ENCODE measurements at places on chromosomes 16 and 17.

GRCh38 chr16:886084-886543 is 84.7 kb downstream of the LMF1 start:
- no peak for DNase-seq

GRCh38 chr17:19269106-19269505 is 31.9 kb downstream of the EPN2 start:
- DNase-seq, result no peak

DNA sequence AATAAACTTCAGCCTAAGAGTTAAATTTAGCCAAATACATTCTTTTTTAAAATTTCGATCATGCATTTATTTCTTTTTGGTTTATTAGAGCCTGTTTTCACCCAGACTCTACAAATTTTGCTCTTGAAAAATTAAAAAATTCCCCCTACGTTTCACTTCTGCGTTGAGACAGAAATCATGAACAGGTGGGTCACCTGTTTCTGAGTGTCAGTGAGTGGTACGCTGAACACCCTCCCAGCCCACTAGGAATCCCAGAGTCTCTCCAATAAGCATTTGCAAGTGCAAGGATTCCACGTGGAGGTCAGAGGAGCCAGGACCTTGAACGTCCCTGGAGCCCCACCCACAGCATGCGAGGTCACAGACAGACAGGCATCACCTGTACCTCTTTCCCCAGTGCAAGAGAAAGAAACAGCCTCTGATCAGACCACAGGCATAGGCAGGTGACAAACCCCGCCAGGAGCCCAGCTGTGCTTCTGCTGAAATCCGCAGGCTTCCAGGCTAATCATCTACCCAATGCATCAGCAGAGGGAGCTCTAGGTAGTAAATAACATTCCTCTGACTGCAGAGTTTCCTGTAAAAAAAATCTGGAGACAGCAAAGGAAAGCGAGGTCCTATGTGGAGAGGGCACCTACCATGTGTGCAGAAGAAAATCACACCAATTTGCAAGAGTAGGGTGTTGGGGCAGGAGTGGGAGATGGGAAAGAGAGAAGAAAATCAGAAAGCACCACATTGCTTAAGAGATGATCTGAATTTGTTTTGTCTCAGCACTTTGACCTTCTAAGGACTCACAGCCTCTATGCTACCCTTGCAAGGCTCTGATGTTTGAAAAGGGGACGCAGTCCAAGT is 5.9 kb upstream of the XYLT1 start:
- DNase-seq, result peak; percentile 66

GRCh38 chr16:84029297-84030047 is 13.1 kb downstream of the SLC38A8 start:
- no peak for DNase-seq

DNA sequence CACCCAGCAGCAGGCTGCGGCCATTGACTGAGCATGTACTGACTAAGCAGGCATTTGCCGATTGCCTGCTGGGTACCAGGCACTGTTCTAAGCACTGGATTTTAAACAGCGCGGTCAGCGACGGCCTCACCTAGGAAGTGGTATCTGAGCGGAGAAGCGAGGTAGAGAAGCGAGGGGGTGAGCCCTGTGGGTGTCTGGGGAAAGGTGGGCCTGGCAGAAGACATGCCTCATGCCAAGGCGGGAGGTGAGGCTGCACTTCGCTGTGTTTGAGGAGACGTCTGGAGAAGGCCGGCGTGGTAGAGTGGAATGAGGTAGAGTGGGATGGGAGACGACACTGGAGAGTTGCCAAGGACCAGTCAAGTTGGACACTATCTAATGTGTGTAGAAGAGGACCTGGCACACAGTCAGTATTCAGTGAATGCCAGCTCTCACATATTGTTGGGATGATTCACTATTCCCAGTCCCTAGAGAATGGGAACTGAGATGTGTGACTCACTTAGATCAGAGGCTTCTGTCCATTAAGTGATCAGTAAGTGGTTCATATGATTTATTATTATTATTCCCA is 14.4 kb downstream of the SYCE1L start:
- no peak for DNase-seq

GRCh38 chr17:82277851-82278250 is 4.4 kb upstream of the CSNK1D start:
- no peak for DNase-seq

GRCh38 chr17:39659279-39660010 is 5.7 kb upstream of the TCAP start:
- no peak for DNase-seq

GRCh38 chr17:66822009-66822408 is 12.9 kb upstream of the CACNG5 start:
- DNase-seq, result no peak
